Right renal cortex interstitium (tissue), 3 donors: ENCODE measurements at places on chromosomes 3 and 15. TPM values are rescaled to one million over a fixed set of nuclear protein-coding genes. Genes with fewer than 3 reads are reported as not detected.

The GOLGA8G gene
- 0.03 TPM for polyA plus RNA-seq

The GOLGA8O gene
- polyA plus RNA-seq, result 0.64 TPM

The CTXN2 gene
- polyA plus RNA-seq, result not detected

The PLD1 gene
- polyA plus RNA-seq, result 11.1 TPM

The SELENOK gene
- polyA plus RNA-seq, result 84.7 TPM

The GHRL gene
- 2.7 TPM for polyA plus RNA-seq

The DNAH1 gene
- 6.9 TPM for polyA plus RNA-seq

The CCR8 gene
- not detected for polyA plus RNA-seq

The MYO5C gene
- polyA plus RNA-seq, result 20.8 TPM

The AADACL2 gene
- not detected for polyA plus RNA-seq

DNA sequence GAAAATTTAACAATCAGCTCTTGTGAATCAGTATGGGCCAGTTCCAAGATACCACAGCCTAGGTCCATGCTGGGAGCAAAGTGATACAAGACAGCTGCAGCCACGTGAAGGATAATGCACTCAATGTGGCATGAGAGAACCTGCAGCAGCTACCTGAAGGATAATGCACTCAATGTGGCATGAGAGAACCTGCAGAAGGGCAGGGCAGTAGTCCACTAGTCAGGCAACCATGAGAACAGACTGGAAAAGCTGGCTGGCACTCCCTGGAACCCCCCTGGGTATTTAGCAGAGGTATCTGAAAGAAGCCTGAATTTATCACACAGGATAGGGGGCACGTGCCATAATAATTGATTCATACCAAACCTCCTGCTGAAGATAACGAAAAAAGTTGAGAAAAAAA, 237.6 kb downstream of the ATP8B4 start:
- no peak for DNase-seq

DNA sequence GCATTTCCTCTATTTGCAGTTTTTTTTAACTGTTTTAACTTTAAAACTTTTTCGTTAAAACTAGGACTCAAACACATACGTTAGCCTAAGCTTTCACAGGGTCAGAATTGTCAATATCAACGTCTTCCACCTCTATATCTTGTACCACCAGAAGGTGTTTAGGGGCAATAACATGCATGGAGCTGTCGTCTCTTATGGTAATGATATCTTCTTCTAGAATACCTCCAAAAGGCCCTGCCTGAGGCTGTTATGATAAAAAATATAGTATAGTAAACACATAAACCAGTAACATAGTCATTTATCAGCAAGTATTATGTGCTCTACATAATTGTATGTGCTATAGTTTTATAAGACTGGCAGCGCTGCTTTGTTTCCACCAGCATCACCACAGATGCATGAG, 76.3 kb upstream of the MLF1 start:
- DNase-seq, result no peak

DNA sequence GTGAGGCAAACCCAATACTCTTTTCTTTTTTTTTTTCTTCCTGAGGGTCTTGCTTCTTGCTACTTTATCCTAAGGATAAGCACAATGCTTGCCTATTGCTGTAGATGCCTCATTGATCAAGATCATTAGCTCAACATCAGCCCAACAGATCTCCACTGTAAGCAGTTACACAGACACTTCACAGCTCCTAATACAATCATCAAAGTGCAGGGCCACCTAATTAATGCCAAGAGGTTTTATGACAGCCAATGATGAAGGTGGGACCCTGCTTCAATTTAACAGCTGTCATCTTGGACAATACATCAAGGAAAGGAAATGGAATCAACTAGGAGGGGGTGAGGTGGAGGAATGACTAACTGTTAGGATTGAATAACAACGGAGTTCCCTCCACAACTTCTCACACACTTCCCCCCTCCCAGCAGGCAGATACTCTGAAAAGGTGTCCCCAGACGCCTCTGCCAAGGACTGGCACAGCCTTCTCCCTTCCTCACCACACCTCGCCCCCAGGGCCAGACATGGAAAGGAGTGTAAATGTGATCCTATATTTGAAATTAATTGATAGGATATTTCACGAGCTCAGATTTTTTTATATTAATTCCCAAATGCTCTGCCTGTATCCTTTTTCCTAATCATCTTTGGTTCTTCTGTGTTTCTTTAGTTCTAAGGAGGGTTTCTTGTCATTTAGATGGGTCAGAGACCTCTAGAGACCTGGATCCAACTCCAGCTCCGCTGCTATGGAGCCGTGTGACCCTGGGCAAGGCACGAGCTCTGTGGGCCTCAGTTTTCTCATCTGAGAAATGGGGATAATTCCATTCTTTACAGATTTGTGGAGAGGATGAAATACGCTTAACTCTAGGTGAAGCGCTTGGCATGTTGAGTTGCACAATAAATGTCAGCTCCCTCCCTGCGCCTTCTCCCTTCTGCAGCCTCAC, 1.2 kb downstream of the DCLK3 start:
- no peak for DNase-seq

DNA sequence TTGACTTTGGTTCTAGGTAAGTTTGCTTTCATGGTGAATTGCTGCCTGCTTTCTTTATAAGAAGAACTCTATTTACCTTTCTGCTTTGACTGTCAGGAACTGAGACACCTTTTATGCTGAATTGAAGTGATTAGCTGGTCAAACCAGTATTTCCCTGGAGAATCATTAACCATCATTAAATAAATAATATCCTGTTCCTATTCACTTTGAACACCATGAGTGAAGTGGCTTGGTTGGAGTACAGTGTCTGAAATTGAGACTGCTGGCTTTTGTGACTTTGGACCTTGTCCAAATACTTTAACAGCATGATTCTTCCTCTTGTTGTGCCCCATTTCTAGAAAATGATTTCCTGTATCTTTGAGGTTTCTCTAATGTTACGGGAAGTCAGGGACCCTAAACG, 5.6 kb upstream of the TMEM62 start:
- no peak for DNase-seq

DNA sequence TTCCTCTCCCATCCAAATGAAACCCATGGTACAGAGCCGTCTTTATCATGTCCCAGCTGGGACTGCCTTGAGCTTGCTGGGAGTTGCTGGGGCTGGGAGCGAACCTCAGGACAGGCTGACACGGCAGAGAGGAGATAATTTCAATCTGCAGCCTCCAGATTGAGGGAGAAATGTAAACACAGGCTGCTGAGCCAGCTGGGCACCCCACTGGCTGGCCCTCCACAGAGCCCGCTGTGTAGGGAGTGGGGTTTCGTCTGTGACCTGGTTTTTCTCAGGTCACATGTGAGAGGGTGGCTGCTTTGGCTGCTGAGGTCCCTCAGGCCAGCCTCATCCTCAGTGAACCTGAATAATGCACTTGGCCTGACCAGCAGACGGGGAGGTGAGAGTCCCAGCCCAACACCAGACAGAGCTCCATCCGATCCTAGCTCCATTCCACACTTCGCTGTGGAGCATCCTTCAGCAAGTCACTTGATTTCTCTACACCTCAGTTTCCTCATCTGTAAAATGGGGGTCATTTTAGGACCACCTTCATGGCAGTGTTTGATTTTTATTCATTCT, 121.6 kb upstream of the MRPS22 start:
- no peak for DNase-seq

- DNase-seq, result no peak
These were observed 31.1 kb downstream of the ADAMTS17 start for GRCh38 chr15:100310513-100311153.

DNA sequence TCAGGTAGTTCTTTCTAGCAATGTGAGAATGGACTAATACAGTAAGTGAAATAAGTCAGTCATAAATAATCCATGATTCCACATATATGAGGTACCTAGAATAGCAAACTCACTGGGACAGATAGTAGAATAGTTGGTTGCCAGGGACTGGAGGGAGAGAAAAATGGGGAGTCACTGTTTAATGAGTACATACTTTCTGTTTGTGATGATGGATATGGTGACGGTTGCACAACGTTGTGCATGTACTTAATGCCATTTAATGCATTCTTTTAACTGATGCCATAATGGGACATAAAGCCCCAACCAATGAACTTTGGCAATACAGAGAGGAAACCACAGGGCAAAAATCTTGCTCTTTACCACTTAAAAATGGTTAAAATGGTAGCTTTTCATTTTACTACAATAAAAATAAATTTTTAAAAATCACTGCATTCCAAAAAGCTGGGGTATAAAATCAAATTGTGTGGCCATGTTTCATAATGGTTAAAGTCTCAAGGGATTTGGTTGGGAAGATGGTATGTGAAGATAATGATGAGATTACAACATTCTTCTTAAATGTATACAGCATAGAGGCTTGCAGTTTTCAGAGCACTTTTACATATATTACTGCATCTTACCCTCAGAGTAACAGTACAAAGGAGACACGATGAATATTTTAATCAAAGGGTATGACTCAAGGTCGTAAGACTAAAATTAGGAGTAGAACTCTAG, 45.2 kb downstream of the ADAM10 start:
- DNase-seq, result no peak

DNA sequence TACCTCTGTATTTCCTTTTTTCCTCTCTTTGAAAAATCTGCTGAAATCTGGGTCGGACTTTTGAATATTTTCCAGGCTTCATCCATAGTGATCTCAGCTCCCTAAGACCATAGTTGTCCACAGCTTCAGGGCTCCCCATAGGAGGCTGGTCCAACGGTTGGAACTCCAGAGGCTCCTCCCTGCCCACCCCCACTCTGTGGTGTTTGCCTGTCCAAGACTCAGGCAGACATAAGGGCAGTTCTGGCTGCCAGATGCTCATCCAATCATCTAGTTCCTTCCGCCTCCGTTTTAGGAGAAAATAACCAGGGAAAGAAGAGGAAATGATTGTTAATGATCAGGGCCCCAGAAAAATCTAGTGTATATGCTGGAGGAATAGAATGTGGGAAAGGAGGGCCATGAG, 27.9 kb upstream of the PRTG start:
- DNase-seq, result no peak

DNA sequence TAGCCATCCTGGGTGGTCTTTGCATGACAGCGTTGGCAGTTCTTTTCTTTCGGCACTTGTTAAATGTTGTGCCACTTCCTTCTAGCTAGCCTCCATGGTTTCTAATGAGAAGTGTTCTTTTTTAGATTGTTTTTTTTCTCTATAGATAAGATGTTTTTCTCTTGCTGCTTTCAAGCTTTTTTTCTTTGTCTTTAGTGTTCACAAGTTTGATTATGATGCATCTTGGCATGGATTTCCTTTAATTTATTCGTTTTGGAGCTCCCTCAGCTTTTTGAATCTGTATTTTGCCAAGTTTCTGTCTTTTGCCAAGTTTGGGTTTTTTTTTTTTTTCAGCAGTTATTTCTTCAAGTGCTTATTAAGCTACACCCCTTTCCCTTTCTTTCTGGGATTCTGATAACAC, 53.1 kb downstream of the TM2D3 start:
- DNase-seq, result no peak

GRCh38 chr3:105997800-105998526, 129.2 kb upstream of the CBLB start:
- DNase-seq, result no peak

DNA sequence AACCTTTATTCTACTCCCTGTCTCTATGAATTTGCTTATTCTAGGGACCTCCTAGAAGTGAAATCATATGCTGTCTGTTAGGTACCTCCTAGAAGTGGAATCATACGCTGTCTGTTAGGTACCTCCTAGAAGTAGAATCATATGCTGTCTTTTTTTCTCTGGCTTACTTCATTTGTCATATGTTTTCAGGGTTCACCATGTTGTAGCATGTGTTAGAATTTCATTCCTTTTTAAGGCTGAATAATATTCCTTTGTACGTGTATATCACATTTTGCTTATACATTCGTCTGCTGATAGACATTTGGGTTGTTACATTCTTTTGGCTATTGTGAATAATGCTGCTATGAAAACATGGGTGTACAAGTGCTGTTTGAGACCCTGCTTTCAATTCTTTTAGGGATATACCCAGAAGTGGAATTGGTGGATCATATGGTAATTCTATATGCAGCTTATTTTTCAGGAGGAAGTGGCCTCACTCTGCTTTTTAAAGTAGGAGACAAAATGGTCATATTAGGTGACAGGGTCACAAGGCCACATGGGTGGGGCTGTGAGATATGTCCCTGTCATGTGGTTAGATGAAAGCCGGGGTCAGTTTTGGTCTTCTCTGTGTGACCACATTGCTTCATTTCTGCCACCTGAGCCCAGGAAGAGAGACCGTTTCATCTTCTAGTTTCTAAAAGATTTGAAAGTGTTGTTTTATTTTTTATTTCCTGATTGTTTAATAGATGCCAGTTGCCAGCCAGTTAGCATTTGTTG, 76.7 kb downstream of the FLNB start:
- DNase-seq, result no peak

GRCh38 chr3:122974764-122975162, 52.8 kb downstream of the SEMA5B start:
- DNase-seq, result no peak

GRCh38 chr3:3771094-3771493, 28.1 kb upstream of the LRRN1 start:
- no peak for DNase-seq

- no peak for DNase-seq
These were observed 117.4 kb downstream of the TIGIT start for GRCh38 chr3:114411190-114411668.

GRCh38 chr15:41281236-41281635, 50.2 kb downstream of the CHP1 start:
- DNase-seq, result no peak

DNA sequence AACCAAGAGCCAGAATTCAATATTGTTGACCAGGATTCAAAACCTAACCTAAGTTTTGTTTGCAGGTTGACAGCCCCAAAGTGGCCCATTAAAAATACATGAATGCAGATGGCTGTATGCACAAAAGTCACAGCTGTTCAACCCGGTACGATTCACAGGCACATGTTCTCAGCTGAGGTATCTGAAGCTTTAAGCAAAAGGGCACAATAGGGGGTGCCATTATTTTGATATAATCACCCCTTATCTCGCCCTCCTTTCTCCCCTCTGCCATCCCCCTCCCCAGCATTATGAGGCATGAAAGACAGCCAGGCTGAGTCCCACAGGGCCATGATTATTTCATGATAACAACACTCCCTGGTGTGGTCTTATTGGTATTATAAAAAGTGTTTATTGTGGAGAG, 264.9 kb downstream of the EBLN2 start:
- DNase-seq, result no peak

DNA sequence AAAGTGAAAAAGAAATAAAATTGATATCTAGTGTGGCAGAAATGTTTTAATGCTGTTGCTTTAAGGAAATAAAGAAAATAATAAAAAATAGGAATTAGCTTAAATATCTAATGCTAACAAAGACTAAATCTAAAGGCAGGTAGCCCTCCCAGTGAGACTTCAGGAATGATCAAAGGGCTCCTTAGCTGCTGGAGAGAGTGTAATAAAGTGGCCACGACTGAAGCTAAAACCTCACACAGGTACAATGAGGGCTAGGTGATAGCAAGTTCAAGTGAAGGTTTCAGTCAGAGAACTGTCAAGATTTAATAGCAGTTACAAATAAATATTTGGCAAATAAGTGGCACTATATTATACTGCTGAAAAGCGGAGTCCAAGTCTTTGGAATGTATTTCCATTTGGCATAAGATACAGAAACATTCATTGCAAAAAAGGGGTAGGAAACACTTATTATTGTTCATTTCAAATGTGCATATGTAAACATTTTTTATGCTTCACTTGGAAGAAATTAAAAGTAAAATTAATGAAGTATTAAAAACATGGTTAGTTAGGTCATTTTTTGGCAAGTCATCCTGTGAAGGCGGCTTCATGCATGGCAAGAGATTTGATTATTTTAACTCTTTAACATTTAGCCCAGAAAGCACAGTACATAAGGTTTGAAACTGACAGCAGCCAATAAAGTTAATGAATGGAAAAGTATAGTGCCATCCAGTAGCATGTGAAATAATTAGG, 168.2 kb downstream of the ECT2 start:
- no peak for DNase-seq
